ENCODE measurements at places on chromosomes 5 and 9. TPM values are rescaled to one million over a fixed set of nuclear protein-coding genes. Genes with fewer than 3 reads are reported as not detected.

- DNase-seq = no peak
Observed at GRCh38 chr5:179119415-179120170, 59.4 kb downstream of the ZNF354C start.

DNA sequence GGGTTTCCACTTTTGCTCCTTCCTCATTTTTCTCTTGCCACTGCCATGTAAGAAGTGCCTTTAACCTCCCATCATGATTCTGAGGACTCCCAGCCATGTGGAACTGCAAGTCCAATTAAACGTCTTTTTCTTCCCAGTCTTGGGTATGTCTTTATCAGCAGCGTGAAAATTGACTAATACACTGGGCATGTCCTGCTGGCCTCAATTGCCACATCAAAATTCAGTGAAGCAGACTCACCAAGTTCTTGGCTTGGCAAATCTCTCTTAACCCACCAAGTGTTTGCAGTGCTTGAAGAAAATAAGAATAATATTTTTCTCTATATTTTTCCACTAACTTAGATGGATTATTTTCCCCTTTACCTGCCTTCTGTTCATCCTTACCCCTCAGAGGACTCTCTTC, 212.0 kb downstream of the BRINP1 start:
- no peak for DNase-seq

DNA sequence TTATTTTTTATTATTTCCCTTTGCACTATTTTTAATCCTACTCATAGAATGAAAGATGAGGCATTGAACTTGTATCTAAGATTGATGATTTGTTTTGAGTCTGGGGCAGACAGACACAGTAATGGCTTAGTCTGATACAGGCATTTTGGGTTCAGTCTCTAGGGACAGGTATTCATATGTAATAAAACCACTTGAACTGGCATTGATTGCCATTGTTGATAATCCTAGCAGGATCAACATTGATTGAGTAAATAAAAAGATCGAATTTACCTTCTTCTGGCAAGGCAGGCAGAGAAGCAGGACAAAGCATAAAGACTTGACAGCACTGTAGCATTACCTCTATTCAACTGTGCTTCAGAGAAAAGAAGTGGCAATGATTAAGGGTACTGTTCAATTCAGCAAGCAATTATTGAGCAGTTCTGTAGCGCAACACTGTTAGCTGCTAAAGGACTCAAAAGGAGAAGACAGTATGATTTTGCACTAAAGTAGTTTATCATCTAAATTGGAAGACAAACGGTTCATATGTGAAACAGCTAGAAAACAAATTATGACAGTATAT, 144.4 kb downstream of the COMMD10 start:
- DNase-seq = no peak

DNA sequence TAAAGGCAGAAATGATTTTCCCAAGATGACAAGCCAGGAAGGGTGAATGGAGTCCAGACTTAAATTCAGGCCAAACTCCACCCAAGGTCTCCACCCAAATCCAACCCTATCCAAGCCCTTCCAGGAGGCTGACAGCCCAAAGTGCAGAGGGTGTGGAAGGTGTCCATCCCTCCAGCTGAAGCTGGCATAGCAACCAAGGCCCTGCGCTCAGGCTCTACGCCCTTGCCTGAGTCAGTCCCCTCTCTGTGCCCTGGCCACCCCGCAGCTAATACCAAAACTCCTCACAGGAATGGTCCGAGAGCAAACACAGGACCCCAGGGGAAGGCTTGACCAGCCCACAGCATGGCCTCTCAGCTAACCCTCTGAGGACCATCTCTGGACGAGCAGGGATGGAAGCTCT, 2.1 kb downstream of the SEPTIN8 start:
- peak; percentile 37 for DNase-seq

GRCh38 chr9:13750061-13750460, 470.6 kb upstream of the MPDZ start:
- DNase-seq = no peak

DNA sequence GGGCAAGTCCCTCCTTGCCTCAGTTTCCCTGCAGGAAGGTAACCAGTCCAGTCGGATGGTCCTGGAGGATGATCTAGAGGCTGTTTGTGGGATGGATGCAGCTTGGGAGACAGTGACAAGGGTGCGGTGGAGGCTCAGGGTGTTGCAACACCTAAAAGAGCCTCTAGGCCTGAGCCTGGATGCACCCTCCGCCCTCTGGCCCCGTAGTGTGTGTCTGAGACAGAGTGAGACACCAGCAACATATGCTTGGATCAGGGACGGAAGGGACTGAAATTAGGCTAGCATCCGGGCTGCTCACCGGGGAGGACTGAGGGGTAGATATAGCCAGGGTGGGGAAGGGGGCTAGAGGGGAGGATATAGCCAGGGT, 1.1 kb downstream of the CRAT start:
- peak; percentile 30 for DNase-seq

Gene TRIM7
- 3.9 TPM for total RNA-seq

Gene AK8
- 3.6 TPM for total RNA-seq

Gene FAM221B
- not detected for total RNA-seq

Gene SIL1
- total RNA-seq = 31.3 TPM

Gene FLT4
- total RNA-seq = 15.7 TPM

Gene PDGFRB
- total RNA-seq = 21.0 TPM

Gene PCDHA2
- not detected for total RNA-seq

Gene MARCOL
- total RNA-seq = not detected

Gene RNF183
- not detected for total RNA-seq

All from G401 (cell line).